ENCODE measurements at places on chromosomes 5 and 9.
A peak's percentile ranks its signal among the peaks of the same experiment; 100 is the strongest.

DNA sequence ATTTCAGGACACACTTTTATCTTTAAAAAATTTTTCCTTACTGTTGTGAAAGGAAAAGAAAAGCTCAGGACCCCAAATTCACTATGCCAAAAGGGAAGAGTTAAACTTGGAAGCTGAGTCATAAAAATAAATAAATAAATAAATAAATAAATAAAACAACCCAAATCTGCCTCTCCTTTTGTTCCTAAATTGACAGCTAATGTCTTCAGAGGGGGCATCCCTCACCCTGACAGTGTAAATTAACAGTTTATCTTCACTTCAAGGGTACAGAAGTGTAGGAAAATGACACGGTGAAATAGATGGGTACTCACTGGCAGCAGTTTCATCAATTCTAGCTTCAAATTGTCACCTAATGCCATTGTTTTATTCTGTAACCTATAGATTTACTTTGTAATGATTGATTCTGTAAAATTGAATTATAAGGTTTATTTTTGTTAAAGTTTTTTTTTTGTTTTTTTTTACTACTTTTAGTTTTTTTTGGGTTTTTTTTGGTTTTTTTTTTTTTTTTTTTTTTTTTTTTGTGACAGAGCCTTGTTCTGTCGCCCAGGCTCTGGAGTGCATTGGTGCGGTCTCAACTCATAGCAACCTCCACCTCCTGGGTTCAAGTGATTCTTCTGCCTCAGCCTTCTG, 18.5 kb upstream of the ANXA1 start:
- DNase-seq: no peak

DNA sequence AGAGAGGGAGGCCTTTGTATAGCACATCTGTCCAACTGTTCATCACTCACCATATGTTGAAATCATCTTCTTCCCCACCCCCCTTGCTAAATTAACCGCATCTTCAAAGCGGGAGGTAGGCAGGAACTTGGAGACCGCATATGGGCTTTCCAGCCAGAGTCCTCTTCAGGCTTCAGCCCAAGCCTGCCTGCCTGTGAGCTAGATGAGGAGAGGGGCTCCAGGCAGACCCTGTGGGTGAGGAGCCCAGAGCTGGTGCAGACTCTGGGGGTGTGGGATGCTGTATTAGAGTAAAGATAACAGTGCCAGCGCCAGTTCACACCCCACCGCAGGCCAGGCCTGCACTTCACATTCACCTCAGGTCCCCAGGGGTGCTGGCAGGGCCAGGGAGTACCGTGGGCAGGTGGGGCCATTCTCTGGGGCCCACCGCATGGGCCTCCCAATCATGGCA, 16.2 kb downstream of the PRRC2B start:
- no peak for DNase-seq

GRCh38 chr5:169569513-169569912, 14.1 kb upstream of the SPDL1 start:
- DNase-seq: no peak

- no peak for DNase-seq
Measured at GRCh38 chr5:120158211-120158610, 305.9 kb upstream of the PRR16 start.

DNA sequence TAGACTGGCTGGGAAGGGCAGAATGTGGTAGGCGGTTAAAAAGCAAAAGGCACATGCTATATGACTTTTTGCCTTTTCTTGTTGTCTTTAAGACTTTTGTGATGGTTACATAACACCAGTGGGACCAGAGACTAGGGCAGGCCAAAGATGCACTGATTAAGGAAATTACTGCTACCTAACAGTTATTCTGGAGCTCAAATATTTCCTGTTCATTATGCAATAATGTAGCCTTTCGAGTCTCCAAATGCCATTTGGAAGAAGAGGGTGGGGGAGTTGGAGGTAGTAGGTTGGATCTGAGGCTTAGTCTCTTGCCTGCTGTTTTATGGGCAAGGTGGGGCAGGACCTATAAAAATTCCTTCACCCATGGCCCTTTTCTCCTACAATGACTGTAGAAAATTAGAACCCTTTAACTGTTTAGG, 51.7 kb downstream of the SH3GL2 start:
- DNase-seq: peak; percentile 13

GRCh38 chr9:6633378-6633777, 12.2 kb downstream of the GLDC start:
- DNase-seq: no peak

GRCh38 chr9:69012696-69013381, 1.1 kb downstream of the PRKACG start:
- no peak for DNase-seq

GRCh38 chr5:142491270-142491669, 166.4 kb upstream of the SPRY4 start:
- peak; percentile 9 for DNase-seq

DNA sequence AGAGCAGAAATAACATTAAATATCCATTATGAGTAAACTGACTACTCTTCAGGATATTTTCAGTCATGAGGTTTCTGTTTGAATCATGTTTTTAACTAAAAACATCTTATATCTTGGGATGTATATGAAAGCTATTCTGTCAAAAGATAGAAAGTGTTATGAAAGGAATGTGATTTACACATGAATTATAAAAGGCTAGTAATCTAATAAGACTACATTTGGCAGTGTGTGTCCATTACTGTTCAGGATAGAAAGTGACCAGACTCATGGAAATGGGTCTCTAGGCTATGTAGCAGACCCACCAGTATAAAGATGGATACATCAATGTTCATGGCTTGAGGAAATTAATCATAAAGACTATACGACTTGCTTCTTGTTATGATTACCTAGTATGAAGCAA, 1328.2 kb upstream of the NUDT12 start:
- DNase-seq: no peak

DNA sequence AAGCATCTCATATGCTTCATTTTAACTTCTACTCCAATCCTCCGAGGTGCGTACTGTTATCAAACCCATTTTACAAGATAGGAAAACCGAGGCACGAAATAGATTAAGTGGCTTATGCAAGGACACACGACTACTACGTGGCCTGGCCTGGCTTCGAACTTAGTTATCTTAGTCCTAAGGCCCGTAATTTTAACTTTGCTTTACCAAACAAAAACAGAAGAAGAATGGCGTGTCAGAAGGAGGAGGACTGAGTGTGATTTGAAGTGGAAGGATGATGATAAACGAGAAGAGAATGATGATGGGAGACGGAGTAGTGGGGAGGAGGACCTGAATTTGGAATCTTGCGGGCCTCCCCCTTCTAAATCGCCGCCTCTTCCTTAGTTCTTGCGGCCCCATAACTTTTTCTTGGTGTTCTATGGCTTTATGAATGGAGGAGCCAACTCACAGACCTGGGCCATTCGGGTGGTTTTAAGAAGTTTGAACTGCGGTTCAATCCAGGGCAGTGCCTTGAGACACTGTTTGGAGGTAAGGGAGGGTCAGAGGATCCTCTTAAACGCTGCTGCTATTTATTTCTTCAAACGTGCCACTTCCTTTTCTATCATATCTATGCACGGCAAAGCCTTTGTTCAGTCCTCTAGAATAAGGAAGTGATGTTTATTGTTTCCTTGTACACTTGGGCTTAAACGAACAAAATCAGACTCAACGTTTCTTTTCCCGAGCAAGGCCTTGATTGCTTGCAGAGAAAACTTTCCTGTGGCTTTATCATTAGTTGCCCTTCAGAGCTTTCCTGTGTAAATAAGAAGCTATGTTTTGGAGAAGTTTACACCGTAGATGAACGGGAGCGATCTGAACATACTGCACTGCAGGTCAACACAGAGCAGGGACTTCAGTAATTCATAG, 795 bp downstream of the CNOT8 start:
- DNase-seq: peak; percentile 16

DNA sequence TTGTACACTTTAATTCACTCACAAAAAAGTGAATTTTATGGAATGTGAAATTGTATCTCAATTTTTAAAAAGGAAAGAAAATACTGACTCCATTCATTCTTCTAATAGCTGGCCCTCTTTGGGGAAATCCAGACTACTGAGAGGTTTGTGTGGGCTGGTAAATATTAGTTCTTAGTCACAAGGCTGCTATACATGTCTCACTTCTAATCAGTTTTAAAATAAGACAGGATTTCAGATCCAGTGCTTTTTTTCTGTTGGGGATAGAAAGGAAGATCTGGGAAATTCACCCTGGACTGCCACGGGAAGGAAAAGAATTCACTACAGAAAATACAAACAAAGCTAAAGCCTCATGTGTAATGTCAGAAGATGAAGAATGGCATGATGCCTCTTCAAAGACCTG, 32.7 kb upstream of the ADAMTSL1 start:
- no peak for DNase-seq

- no peak for DNase-seq
Measured at GRCh38 chr5:5293029-5293428, 129.4 kb upstream of the ICE1 start.

DNA sequence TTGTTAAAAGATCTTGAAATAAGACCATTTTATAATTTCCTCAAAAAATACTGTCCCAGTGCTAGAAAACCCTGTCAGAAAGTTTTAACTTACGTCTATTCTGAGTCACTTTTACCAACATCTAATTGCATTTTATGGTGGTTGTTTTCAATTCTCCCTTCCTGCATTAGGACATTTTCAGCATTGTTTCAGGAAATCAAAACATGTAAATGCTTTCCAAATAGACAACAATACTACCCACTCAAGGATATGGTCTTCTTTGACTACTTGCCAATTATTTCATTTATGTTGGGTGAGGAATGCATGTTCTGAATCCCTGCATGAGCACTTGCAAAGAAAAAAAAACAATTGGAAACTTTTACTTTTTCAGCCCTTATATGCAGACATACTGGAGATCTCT, 284.6 kb upstream of the PDE4D start:
- DNase-seq: no peak

DNA sequence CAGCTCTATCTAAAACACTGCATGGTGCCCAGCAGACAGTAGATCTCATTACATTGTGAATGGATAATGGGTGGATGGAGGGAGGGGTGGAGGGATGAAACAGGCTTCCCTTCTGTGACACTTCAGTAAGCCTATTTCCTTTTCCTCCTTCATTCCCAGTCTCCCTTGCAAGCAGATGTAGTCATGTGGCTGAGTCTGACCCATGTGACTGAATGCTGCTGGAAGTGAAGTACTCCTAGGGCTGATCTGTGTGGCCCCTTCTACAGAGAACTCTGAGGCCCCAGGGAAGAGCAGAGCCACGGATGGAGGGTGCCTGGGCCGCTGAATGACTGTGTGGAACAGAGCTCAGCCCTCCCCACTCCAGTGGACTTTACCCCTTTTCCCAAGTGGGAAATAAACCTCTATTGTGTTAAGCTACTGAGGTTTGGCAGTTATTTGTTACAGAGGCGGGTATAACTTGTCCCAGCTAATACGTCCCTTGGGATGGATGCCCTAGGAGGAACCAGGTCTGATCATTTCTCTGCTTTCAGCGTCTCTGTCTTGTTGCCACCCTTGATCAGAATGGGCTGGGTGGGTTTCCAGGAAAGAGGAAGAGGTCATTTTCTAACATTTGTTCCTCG, 176.1 kb upstream of the MVB12B start:
- no peak for DNase-seq

DNA sequence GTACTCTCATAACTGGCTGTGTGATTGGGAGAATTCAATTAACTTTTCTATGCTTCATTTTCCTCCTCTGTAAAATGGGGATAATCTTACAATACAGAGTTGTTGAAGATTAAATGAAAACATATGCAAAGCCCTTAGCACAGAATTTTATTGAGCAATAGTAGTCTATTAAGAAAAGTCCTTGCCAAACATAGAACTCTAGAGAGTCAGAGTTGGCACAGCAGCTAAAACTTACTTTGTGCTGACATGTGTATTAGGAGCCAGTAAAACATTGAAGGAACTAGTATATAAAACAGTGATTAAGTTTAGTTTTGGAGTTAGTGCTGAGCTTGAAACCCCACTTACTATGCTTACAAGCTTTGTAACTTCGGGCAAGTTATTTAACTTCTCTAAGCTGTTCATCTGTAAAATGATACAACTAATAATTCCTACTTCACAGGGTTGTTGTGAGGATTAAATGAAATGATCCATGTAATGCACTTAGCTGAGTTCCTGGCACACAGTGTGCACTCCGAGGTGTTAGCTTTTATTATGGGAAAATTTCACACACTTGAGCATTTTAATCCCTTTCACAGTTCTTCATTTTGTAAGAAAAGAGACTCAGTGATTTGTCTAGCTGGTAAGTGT, 20.0 kb upstream of the GRIN3A start:
- DNase-seq: peak; percentile 10

- DNase-seq: no peak
Measured at GRCh38 chr5:158388021-158388420, 529.1 kb upstream of the CLINT1 start.

DNA sequence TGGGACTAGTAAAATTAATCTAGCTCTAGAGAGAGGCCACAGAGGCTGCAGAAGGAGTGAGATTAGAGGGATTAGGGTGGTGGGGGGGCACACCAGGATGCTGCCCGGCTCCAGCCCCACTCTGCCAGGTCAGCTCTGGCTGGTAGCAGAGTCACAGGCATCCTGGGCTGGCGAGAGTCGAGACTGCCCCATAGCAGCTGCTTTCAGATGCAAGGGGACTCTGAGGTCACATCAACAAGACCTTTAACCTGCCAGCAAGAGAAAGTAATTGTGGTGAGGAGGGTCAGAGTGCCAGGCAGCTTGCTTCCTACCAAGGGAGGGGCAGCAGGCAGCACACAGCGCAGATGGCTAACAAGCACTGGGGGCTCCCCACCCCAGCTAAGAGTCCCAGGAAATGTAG, 7.5 kb downstream of the EPB41L4B start:
- DNase-seq: no peak

GRCh38 chr9:109440117-109440515, 58.0 kb downstream of the PTPN3 start:
- DNase-seq: no peak

GRCh38 chr5:37628876-37629275, 211.0 kb downstream of the GDNF start:
- DNase-seq: no peak

DNA sequence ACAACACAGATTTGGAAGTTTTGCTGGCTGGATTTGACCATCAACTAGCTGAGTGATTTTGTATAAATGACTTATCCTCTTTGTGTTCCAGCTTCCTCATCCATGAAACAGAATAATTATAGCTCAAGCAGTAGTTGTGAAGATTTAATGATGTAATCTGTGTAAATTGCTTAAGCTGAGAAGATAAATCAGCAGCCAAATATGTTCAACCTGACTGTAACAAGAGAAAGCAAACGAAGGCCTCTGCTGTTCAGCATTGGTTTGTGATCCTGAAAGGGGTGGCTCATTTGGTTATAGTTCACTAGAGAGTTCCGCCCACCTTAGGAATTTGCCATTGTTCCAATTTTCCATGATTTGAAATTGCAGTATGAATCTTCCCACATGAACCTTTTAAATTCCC, 75.7 kb upstream of the CCDC112 start:
- peak; percentile 30 for DNase-seq

DNA sequence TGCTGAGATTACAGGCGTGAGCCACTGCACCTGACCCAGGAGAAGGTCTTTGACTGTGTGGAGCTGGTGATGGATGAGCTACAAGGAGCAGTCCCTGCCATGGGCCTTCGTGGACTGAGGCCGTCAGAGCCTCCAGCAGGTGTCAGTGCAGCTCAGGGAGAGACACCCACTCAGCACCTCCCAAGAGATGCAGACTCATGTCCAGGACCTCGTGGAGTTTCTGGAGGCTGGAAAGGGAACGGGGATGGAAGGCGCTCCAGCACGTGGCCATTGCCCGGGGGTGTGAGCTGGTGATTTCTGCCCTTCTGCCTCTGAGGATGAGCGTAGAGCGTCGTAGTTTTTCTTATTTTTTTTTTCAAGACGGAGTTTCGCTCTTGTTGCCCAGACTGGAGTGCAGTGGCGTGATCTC, 9.5 kb downstream of the TOR4A start:
- DNase-seq: peak; percentile 63

- no peak for DNase-seq
Measured at GRCh38 chr5:11323761-11324160, 562.7 kb upstream of the DAP start.

GRCh38 chr5:5220901-5221631, 80.9 kb downstream of the ADAMTS16 start:
- DNase-seq: no peak
